ENCODE measurements at places on chromosomes 4 and X. TPM values are rescaled to one million over a fixed set of nuclear protein-coding genes. Genes with fewer than 3 reads are reported as not detected.

DNA sequence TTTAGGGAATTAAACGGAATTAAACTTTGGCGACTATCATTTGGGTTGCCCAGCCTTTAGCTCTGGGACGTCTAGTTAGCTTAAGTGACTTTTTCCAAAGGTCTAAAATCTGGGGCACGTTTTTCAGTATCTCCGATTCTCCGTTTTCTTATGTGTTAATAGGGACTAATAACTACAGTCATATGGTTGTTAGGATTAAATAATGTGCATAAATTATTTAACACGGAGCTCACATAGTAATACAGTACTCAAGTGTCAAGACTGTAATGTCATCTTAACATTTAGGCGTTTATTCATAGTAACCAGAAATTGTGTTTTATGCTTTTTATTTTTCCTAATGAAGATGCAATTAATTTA lies 466 bp upstream of the CCNA2 start:
- DNase-seq = no peak

DNA sequence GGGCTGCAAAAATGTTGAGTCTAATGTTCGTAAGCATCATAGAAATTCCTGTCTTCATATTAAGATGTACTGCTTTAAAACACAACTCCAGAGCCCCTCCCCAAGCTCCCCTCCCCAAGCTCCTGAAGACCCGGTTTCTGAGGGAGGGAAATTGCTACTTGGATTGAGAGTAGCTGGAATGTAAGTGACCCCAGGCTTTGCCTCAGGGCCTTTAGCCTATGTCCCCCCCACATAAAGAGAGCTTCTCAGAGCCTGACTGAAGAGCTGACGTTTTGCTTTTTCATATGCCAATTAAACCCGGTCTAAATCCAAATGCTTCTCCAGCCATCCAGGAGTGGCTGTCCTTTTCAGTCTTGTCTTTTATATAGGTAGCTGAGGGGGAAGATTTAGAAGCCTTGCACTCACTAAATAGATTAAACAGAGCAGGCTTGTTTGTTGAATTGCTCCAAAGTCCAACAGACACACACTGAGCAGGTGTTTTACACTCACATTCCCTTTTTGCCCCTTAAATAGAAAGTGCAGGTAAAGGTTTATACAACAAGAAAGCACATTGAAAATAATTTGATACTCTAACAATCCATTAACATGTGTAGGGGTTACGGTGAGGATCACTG lies 19.6 kb downstream of the ARX start:
- no peak for DNase-seq

DNA sequence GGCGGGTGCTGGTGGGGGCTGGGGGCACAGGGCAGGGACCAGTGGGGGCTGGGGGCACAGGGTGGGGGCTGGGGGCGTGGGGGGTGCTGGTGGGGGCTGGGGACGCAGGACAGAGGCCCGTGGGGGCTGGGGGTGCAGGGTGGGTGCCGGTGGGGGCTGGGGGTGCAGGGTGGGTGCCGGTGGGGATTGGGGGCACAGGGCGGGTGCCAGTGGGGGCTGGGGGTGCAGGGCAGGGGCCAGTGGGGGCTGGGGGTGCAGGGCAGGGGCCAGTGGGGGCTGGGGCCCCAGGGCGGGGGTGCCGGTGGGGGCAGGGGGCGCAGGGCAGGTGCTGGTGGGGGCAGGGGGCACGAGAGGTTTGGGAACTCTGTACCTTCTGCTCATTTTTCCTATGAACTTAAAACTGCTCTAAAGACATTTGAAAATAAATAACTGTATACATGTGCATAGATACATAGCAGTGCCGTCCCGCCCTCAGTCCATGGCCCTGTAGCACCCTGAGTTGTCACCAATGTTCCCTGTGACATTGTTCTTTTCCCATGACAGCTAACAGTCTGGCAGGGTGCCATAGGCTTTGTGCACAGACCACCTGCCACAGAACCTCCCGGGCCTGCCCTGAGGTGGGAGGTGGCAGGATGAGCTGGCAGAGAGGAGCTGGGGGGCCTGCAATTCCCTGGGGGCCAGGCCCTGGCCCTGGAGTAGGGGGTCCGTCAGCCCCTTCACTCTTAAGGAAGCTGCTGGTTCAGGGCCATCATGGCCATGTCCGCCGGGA lies 35.6 kb upstream of the ADRA2C start:
- no peak for DNase-seq

DNA sequence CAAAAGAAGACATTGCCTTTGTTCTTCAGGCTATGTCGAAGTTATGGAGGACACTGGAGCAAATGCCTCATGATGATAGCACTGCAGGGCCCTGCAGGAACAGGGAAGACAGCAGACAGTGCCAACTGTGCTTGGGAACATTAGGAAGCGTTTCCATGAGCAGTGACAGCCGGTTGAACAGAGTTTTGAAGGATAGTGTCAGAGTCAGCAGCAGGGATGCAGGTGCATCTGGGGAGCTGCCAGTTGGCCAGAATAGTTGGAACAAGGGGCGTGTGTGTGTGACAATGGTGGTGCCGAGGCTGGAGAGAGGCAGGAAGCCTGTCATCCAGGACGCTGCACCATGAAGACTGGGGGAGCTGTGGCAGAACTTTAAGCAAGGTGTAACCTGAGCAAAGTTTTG lies 88.6 kb downstream of the SHROOM3 start:
- DNase-seq = no peak

DNA sequence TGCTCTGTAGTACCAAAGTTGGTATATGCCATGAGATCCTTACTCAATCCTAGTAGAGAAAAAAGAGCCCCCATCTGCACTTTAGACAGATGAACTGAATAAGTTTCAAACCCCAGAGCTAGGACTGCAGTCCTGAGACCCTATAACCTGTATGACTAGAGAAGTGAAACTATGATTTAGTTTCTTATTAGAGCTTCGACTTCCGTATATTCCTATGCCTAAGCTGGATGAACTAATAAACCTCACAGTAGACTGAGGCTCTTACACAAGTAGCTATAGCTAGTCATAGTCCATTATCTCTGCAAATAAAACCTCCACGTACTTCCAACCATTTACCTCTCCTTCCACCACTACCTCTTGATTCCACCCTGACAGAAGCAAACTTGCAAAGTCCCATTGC lies 6.3 kb upstream of the OTUD4 start:
- DNase-seq = no peak

DNA sequence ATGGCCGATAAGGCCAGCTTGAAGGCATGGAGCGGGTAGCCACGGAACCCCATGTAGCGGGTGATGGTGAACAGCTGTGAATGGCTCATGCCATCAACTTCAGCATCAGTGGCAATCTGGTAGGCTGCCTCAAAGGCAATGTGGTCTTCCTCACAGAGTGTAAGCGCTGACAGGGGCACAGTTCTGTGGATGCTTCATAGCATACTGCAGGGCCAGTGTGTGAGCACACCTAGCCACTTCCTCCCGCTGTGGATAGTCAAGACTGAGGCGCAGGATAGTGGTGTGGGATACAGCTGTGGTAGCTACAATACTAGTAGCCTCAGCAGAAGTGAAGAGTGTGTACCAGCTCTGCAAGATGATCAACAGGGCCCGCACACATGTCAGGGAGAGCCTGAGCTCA lies 40.5 kb downstream of the C4orf33 start:
- no peak for DNase-seq

DNA sequence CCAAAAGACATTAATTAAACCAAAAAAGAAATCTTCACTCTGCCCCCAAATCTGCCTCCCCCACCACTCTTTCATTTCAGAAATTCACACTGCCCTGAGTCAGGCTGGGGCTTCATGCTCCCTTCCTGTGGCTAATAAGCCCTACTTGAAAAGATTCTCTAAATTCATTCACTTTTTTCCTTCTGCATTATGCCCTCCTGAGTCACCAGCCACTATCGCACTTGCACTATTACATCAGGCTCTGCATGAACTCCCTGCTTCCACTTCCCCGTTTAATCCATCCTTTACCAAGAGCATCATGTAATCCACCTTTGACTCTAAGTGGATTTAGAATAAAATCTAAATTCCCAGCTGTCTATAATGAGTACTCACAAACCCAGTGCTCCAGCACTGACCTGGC lies 295.4 kb upstream of the KLF3 start:
- DNase-seq = peak; percentile 28

CTBP1 gene
- 147 TPM for total RNA-seq

MID1 gene
- total RNA-seq = 63.0 TPM

SERTM2 gene
- under 0.01 TPM for total RNA-seq

NOX1 gene
- not detected for total RNA-seq

All from IMR-90 (cell line).